ENCODE measurements at places on chromosomes 2 and 18.
A peak's percentile ranks its signal among the peaks of the same experiment; 100 is the strongest.

DNA sequence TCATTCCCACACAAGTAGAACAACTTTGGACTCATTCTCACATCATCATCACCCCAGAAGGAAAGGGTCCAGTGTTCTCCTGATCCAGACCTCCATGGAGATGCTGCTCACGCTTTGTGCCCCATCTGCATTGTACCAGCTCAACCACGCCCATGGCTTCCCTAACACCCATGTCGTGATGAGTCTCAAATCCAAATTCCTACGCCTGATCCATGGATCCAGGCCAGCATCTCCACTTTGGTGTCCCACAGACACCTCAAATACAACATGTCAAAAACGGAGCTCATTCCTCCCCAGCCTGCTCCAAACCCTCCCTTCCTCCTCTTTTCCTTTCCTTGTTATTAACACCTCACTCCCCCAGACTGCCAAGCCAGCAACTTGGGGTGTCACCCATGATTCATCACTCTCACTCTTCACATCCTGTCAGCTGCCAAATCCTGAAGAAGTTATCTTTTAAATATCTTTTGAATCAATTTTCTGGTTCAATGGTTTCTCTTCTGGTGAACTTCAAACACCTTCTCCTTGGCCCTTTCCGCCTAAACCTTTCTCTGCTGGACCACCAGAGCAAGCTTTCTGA lies 30.2 kb upstream of the FAM124B start:
- no peak for DNase-seq

DNA sequence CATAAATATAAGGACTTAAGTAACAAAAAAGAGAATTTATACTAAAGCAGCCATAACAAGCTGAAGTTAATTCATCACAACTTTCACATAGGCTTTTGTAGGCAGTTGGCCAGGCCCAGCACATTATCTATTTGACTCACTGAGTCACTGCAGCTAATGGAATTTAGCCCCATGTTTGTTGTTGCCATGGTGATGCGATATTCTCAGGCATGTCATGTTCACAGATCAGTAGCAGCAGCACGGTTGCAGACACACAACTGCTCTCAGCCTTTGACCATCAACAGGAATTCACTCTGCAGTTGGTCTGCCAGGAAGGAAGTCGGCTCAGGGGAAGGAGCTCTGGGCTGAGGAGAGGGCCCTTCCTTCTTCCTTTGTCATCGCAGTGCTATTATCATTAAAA lies 639.8 kb downstream of the TMEM182 start:
- peak; percentile 34 for DNase-seq

DNA sequence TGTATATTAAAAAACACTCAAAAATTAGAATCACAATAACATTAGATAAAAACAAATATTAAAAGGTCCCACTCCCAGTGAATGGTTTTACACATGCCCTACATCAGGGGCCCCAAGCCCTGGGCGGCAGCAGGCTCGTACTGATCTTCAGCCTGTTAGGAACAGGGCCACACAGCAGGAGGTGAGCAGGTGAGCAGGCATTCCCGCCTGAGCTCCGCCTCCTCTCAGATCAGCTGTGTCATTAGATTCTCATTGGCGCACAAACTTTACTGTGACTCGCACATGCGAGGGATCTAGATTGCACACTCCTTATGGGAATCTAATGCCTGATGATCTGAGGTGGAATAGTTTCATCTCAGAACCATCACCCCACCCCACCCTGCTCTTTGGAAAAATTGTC lies 74.2 kb downstream of the MBD2 start:
- no peak for DNase-seq

GRCh38 chr18:69978732-69979715 lies 31.4 kb upstream of the CD226 start:
- DNase-seq = no peak

DNA sequence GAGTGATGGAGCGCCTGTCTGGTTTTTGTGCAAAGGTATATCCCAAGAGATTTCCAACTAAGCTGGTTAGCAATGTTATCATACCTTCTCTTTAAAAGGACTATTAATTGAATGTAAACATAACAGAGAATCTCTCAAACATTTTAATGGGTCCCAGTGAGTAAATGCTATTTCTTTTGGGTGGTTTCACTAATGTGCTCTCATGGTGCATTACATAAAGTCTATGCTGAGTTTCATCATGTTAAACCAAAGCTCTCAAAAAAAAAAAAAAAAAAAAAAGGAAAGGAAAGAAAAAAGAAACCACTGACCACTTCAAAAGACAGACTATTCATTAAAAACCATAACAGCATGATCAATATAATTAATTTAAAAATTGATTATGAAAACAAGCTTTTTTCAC lies 119.1 kb upstream of the SCN1A start:
- DNase-seq = no peak

DNA sequence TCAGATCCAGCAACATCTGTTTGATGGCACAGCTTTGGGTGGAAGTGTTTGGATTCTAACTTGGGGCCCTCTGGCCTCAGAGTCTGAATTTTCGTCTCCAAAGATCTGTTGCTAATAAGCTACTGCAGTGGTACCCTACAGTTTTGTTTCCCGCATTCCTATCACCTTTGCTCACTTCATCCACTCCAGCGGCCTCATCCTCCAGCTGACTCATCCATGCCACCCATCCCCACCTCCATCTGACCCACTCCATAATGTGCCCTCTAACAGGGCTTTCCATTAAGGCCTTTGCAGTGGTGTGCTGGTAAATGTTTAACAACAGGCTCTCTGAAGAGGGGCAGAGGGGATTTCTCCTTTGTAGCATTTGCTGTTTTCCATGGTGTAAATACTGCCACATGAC lies 225.5 kb downstream of the TGIF1 start:
- DNase-seq = no peak

- DNase-seq = peak; percentile 34
Observed at GRCh38 chr2:155895016-155895415, 437.5 kb downstream of the NR4A2 start.

DNA sequence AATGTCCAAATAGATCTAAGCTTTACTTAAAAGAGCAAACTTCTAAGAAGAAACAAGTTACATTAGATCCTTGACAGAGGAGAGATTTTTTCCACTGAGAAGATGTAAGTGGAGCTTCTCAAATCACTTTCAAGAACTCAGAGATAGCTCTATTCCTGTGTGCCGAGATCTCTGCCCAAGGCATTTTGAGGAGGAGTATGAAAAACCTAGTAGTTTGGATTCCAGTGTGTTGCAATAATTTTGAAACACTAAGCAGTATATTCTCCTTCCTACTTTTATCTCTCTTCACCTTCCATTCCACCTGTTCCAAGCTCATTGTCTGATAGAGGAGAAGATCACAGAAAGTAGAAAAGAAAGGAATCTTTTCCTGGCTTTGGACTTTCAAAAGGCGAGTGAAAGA lies 192.0 kb upstream of the TANK start:
- DNase-seq = no peak

- no peak for DNase-seq
Observed at GRCh38 chr2:85472261-85472660, 53.7 kb downstream of the SH2D6 start.
